Stomach (tissue), 19 donors: ENCODE measurements at places on chromosomes 6 and 20. TPM values are rescaled to one million over a fixed set of nuclear protein-coding genes. Genes with fewer than 3 reads are reported as not detected.
A peak's percentile ranks its signal among the peaks of the same experiment; 100 is the strongest.

DNA sequence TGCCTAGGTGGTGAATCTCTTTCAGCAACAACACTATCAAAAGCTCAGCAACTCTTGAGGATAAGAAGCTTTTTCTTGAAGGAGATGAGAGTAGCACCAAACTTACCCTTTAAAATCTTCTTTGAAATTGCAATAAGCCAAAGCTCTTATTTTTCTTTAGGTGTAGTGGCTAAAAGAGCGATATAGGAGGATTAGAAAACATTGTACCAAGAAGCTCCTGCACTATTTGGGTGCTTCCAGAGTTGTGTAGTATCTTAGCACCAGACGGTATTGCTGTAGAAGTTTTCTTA, 1.2 kb downstream of the FUT9 start:
- DNase-seq: no peak

GRCh38 chr6:169854813-169855212, 103.4 kb downstream of the ERMARD start:
- DNase-seq: peak; percentile 10

- DNase-seq: no peak
Measured at GRCh38 chr6:116586276-116586675, 15.0 kb downstream of the RWDD1 start.

GRCh38 chr6:100452998-100453397, 11.7 kb downstream of the SIM1 start:
- DNase-seq: peak; percentile 15

Gene NKAPL
- not detected for total RNA-seq

Gene SEMG1
- total RNA-seq: not detected
